ENCODE measurements at places on chromosomes 4 and X.

DNA sequence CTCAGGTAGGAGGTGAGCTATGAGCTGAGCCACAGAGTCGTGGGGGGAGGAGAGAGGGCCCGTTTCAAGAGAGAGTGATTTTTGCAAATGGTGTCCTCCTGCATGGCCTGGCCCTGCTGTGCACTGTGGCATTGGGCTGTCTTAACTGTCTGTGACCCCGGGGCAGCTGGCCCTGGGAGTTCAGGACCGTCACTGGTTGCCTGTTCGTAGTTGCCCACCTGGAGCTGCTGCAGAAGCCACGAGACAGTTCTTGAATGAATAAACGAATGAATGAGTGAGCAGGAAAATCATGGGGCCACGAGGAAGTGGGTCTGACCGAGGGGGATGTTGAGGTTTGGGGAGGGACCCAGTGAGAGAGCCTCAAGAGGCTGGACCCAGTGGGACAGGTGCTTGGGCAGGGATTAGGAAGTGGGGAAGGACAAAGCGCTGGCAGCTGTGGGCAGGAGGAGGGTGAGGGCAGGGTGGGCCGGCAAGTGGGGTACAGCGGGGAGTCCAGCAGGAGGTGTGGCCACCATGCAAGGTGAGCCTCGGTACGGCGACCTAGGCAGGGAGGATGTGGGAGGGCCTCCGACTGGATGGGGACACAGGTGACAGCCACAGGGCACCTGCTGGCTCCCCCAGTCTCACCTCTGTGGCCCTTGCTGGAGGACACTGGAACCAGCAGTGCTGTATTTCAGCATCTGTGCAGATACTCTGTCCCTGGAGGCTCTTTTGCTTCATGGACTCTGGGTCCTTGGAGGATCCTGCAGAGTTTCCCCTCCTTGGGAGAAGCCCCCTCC, 10.2 kb downstream of the RGS12 start:
- no peak for DNase-seq

GRCh38 chr4:80253510-80253909, 13.0 kb upstream of the FGF5 start:
- DNase-seq = no peak

- no peak for DNase-seq
Measured at GRCh38 chr4:39205000-39205399, 22.7 kb downstream of the WDR19 start.

GRCh38 chr4:7240306-7240705, 48.0 kb downstream of the SORCS2 start:
- DNase-seq = no peak

- DNase-seq = no peak
Measured at GRCh38 chr4:152860046-152860445, 76.1 kb upstream of the FHDC1 start.

DNA sequence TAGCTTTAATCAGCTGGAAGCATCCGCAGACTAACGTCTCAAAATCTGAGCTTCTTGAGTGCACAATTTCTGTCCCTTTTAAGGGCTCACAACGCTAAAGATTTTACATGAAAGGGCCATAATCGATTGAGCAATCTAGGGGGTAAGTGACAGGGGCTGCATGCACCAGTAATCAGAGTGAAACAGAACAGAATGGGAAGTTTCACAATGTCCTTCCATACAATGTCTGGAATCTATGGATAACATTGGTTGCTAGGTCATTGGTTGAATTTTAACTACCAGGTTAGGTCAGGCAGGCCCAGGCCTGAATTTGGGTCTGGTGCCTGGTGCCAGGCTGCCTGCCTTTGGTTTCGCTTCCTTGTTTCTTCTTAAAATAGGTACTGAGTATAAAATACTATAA, 42.0 kb upstream of the MTMR8 start:
- no peak for DNase-seq

GRCh38 chr4:15149234-15149838, 147.1 kb downstream of the CPEB2 start:
- DNase-seq = no peak

- no peak for DNase-seq
Measured at GRCh38 chr4:99100876-99101275, 12.3 kb upstream of the ADH5 start.

DNA sequence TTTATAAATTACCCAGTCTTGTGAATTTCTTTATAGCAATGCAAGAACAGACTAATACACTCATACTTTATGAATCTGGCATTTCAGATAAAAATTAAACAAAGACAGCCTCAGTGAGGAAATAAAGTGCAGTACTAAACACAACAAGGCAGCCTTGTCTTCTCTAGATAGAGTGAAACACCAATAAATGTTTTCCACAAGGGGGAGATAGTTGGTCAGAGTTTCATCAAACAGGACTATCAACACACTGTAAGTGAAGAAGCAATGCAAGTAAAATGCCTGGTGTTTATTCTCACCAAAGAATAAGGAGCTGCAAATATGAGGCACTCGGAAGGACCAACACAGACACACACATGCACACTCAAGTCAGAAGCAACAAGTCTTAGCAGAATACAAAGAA, 62.8 kb downstream of the FAM9B start:
- DNase-seq = no peak

GRCh38 chr4:30863021-30863420, 142.9 kb downstream of the PCDH7 start:
- no peak for DNase-seq

GRCh38 chrX:101009090-101009489, 39.6 kb downstream of the ARL13A start:
- DNase-seq = no peak

- no peak for DNase-seq
Measured at GRCh38 chr4:38615847-38616246, 48.2 kb upstream of the KLF3 start.

DNA sequence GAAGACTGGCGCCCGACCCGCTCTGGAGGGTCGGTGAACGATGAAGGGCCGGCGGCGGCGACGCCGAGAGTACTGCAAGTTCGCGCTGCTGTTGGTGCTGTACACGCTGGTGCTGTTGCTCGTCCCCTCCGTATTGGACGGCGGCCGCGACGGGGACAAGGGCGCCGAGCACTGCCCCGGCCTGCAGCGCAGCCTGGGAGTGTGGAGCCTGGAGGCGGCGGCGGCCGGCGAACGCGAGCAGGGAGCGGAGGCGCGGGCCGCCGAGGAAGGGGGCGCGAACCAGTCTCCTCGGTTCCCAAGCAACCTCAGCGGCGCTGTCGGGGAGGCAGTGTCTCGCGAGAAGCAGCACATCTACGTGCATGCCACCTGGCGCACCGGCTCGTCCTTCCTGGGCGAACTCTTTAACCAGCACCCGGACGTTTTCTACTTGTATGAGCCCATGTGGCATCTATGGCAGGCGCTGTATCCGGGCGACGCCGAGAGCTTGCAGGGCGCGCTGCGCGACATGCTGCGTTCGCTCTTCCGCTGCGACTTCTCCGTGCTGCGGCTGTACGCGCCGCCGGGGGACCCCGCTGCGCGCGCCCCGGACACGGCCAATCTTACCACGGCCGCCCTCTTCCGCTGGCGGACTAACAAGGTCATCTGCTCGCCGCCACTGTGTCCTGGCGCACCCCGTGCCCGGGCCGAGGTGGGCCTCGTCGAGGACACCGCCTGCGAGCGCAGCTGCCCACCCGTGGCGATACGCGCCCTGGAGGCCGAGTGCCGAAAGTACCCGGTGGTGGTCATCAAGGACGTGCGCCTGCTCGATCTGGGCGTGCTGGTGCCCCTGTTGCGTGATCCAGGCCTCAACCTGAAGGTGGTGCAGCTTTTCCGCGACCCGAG, 568 bp downstream of the CHST7 start:
- DNase-seq = peak; percentile 21

- no peak for DNase-seq
Measured at GRCh38 chr4:55553441-55554201, 6.9 kb upstream of the CLOCK start.

DNA sequence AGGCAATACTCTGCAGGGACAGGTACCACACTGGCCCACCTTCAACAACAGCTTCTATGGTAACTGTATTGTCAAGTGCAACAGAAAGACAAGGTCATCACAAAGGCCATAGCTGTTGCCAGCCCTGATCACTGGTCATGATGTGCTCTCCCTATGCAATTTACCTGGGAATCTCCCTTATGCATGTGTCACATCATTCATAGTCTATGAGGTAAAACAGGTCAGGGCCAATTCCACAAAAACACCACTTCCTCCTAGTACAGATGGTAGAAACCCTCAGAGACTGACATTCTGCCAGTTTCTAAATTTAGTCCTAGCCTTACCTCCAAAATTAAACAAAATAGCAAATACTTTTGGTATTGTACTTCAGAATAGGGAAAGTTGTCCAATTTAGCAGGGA, 132.8 kb downstream of the MGST2 start:
- DNase-seq = no peak

- no peak for DNase-seq
Measured at GRCh38 chrX:6683353-6683752, 148.4 kb upstream of the VCX3A start.

- no peak for DNase-seq
Measured at GRCh38 chr4:112951362-112952312, 97.8 kb upstream of the ANK2 start.

DNA sequence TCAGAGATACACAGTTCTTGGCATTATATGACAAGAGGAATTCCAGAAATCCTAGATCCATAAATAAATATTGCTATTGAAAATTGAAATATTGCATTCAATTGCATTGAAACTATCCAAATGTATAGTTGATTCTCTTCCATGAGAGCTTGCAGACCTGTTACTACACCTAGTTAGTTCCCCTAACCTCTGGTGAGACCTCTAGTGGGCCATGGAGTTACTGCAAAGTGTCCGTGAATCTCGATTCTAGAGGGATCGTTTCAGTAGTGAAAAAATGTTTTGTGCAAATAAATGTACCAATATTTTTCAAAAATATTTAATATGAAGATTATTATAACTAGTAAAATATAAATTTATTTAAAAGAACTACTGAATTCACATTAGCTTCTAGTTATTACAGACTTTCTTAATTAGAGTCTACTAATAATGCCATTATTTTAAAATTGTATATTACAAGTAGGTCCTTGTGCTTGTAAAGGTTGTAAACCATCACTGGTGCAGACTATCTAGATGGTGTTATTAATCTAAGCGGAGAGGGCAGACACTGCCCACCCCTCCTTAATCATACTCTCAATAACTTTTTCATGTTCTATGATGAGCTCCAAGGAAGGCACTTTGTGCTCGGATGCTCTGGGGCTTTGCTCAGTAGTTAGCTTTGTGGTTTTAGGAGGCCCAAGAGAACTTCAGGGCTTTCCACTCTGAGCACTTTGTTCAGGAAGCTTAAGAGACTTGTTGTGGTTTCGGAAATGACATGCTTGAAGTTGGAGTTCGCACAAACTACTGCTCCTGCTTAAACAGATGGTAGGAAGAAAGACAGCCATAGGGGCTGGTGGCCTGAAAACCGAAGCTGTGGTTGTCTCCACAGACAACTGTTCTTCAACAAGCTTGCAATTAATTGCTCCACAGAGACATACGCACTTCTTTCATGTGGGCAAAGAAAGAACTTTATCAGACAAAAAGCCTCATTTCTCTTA, 42.8 kb downstream of the IL21 start:
- peak; percentile 0 for DNase-seq

DNA sequence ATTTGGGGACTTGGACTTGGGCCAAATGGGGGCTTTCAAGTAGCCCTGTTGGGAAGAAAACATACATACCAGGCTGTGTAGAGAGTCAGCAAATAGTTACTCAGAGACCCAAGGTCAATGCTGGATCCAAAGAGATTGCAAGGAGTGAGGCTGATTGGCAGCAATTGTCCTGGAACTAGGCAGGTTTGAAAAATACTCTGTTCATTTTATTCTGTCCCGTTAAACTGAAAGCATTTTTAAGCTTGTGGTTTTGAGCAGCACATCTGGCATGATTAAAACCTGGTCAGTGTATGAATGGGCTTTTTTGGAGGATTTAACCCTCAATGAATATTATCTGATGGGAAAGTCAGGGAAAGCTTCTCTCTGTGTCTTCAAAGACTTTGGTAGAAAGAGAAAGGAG, 294.3 kb upstream of the BOD1L1 start:
- peak; percentile 13 for DNase-seq

- no peak for DNase-seq
Measured at GRCh38 chrX:124726881-124727280, 380.5 kb downstream of the SH2D1A start.

DNA sequence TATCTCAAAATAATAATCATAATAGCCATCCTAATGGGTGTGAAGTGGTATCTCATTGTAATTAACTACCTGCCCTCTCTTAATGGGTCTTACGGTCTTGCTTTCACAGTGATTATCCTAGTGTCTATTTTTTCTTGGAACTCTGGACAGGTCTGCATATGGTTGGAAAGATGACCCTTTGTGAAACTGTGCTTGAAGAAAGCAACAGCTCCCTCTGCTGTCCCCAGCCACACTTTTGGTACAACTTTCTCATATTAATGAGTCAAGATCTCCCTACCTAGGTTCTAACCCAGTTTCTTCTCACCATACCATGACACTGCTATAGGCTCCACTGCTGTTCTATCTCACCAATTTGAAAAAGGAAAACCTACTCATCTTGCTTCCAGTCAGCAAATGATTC, 2.4 kb downstream of the TFDP3 start:
- DNase-seq = no peak

DNA sequence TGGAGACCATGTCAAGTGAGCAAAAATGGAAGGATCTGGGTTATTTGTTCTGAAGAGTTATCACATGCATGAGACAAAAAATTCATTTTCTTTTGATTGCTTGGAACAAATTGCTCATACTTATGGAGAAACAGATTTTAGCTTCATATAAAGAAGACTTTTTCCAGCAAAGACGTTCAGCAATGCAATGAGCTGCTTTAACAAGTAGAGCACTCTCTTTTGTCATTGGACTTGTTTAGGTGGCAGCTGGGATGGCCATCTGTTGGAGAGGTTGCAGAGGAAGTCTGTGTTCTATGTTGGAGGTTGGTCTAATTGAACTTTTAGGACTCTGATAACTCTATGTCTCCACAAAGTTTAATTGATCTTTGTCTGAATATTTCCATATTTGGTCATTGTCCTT, 19.9 kb upstream of the CEP135 start:
- no peak for DNase-seq

GRCh38 chr4:8828869-8829268, 42.8 kb downstream of the HMX1 start:
- DNase-seq = no peak

DNA sequence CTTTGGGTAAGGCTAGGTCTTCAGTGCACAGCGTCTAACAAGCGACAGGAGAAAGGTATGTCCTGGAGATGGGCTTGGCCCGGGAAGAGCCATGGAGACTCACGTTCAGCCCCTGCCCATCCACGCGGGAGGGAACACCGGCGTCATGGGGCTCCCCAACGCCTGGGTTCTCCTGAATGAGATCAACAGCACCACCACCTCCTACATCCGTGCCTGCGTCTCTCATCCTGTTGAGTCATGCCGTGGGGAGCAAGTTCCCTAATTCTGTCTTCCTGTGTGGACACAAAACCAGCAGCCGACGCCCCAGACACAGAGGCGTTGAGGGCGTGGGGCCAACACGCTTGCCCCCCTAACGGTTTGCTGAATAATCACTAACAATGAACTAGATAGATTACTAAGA, 20.1 kb upstream of the IL3RA start:
- DNase-seq = no peak
